ENCODE measurements at places on chromosomes 11 and 22.

GRCh38 chr11:32200136-32200847 is 109.4 kb downstream of the RCN1 start:
- DNase-seq = no peak

- DNase-seq = no peak
Measured at GRCh38 chr11:86816251-86816726, 15.9 kb downstream of the PRSS23 start.

GRCh38 chr22:25536589-25536988 is 27.9 kb upstream of the GRK3 start:
- DNase-seq = no peak

DNA sequence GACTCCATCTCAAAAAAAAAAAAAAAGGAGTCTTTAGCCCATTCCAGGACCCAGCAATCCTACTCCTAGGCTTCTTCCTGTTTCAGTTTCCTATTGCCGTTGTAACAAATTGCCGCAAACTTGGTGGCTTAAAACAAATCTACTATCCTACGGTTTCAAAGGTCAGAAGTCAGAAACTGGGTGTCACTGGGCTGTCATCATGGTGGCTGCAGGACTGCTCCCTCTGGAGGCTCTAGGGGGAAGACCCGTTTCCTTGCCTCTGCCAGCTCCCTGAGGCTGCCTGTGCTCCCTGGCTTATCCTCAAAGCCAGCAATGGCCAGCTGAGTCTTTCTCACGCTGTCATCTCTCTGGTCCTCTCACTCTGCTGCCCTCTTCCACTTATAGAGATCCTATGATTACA is 8.7 kb upstream of the DAGLA start:
- no peak for DNase-seq

DNA sequence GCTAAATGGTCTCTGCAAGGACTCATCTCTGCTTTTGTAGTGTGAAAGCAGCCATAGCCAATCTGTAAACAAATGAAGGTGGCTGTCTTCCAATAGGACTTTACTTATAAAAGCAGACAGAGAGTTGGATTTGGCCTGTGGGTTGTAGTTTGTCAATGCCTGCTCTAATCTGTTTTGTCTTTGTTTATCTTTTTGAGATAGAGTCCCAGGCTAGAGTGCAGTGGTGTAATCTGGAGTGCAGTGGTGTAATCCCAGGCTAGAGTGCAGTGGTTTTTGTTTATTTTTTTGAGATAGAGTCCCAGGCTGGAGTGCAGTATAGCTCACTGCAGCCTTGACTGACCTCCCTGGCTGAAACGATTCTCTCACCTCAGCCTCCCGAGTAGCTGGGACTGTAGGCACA is 8.6 kb downstream of the PPP6R3 start:
- DNase-seq = no peak

Measured in T-helper 9 cell (primary cell).